ENCODE measurements at places on chromosomes 12 and 14.

DNA sequence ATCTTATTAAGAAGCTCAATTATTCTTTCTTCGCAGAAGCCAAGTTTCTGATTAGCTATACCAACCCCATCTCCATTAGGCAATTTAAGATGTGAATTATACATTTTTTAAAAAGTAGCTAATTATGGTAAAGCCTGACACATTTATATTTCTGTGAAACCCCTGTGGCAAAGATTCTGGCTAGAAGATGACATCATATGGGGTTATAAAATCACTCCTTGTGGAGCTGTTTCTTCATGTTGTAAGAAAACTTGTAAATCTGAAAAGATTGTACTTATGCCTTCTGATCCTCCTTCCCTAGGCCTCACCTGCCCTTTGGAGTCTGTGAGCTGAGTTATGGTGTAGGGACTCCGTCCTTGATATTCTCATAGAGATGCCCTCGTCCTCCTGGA lies 78.1 kb downstream of the CHST11 start:
- no peak for DNase-seq
- no peaks in the 10 kb centered on the region for H3K36me3 ChIP-seq
- H3K4me3 ChIP-seq = no peak overlapping the region
- H3K27me3 ChIP-seq = no peaks in the 10 kb centered on the region
- H3K4me1 ChIP-seq = peaks cover 5% of the 10 kb centered on the region

DNA sequence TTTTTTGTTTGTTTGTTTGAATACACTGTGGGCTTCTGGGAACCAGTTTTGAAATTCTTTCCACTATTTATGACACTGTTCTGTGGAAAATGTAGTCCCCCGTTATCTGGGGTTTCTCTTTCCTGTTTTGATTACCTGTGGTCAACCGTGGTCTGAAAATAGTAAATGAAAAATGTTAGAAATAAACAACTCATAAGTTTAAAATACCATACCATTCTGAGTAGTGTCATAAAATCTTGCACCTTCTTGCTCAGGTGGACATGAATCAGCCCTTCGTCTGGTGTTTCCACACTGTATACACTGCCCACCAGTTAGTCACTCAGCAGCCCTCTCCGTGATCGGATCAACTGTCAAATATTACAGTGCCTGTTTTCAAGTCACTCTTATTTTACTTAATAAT lies 5.1 kb upstream of the PAPOLA start:
- no peaks in the 10 kb centered on the region for H3K4me1 ChIP-seq
- H3K27me3 ChIP-seq = no peaks in the 10 kb centered on the region
- H3K4me3 ChIP-seq = no peak overlapping the region
- H3K27ac ChIP-seq = no peak overlapping the region
- no peak for DNase-seq

- no peaks in the 10 kb centered on the region for H3K27me3 ChIP-seq
- no peak for DNase-seq
Observed at GRCh38 chr12:10960211-10960610, 21.1 kb upstream of the TAS2R14 start.

GRCh38 chr12:101086490-101087135 lies 123.4 kb downstream of the SLC5A8 start:
- H3K27me3 ChIP-seq = no peaks in the 10 kb centered on the region
- no peak for DNase-seq
- no peak overlapping the region for H3K27ac ChIP-seq
- no peaks in the 10 kb centered on the region for H3K4me1 ChIP-seq

DNA sequence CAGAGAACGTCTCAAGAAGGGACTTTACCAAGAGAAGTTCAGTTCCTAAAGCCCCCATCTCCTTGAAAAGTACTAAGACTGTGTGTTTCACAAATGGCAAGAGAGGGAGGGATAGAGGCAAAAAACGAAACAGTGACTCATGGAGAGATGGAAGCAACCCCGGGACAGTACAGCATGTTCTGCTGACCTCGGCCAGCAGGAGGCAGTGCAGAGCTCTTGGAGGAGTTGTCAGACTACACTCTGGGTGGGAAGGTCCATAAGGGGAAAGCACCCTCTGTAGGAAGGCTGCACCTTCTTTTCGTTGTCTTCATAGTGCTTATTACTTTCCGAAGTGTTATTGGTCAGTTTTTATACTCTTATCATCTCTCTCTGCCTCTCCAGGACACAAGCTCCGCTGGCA lies 525.2 kb upstream of the CCDC196 start:
- H3K36me3 ChIP-seq = no peaks in the 10 kb centered on the region
- H3K4me1 ChIP-seq = no peaks in the 10 kb centered on the region
- H3K27ac ChIP-seq = no peak overlapping the region
- H3K4me3 ChIP-seq = no peak overlapping the region

Data from breast epithelium (tissue), 4 donors.